ENCODE measurements at places on chromosomes 4 and X.

- DNase-seq: no peak
Measured at GRCh38 chr4:2829933-2830451, 13.7 kb upstream of the ADD1 start.

DNA sequence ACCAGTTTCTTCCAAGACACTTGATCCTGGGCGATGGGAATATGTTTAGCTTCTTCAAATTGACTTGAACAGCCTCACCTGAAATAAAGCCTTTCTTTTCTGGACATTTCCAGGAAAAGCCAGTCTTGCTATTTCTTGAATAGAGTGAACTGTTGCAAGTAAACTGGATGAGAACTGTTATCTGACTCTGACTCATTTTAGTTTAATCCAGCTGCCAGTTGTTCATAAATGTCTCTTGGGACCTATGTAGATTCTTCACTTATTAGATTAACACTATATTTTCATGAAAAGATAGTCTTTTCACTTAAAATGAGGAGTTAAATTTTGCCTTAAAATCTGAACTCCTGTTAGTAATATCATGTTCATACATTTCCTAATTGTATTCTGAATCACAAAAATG is 615.4 kb upstream of the GALNT7 start:
- no peak for DNase-seq

DNA sequence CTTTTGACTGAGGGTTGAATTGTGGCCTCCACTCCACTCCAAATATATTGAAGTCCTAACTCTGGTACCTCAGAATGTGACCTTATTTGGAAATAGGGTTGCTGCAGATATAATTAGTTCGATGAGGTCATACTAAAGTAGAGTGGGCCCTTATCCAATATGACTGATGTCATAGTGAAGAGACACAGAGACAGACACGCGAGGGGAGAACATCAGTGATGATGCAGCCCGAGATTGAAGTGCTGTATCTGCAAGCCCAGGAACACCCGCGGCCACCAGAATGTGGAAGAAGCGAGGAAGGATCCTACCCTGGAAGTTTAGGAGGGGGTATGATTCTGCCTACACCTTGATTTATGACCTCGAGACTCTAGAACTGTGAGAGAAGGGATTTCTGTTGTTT is 279.0 kb downstream of the ANKRD50 start:
- no peak for DNase-seq

- no peak for DNase-seq
Measured at GRCh38 chrX:138890491-138890890, 179.0 kb upstream of the FGF13 start.

GRCh38 chrX:49930039-49930438 is 7.6 kb downstream of the CLCN5 start:
- no peak for DNase-seq

- DNase-seq: no peak
Measured at GRCh38 chrX:55787063-55787462, 69.5 kb downstream of the RRAGB start.

- DNase-seq: peak; percentile 96
Measured at GRCh38 chr4:189940178-189941004, at the start of gene FRG1. Gene FRG1 (plus strand): TSS chr4:189940872. CDS start chr4:189941010, 138 bp downstream.

DNA sequence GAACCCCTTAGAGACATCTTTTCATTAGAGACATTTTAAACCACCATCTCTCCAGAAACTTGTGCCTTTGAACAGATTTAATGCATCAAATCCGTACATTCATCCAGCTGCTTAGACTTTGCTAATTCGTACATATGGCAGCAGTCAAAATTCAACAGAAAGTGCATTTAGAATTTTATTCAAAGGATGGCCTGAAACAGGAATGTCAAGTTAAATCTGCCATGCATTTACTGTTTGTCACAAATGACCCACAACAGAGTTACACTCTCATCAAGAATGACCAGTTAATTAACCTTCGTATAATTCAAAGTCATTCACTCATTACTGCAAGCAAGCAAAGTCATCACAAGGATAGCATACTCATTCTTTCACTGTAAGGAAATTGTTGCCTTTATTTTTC is 284.3 kb downstream of the SLC7A11 start:
- no peak for DNase-seq

- no peak for DNase-seq
Measured at GRCh38 chr4:10075953-10076391, 40.6 kb downstream of the WDR1 start.

GRCh38 chr4:124322234-124323065 is 390.1 kb downstream of the ANKRD50 start:
- DNase-seq: no peak

GRCh38 chr4:140497747-140498636 is at the start of gene MGAT4D:
Gene MGAT4D (minus strand): TSS chr4:140498293. CDS start chr4:140498222, 71 bp downstream.
- DNase-seq: no peak

GRCh38 chr4:110636680-110637407 is 14.0 kb upstream of the PITX2 start:
- DNase-seq: no peak

DNA sequence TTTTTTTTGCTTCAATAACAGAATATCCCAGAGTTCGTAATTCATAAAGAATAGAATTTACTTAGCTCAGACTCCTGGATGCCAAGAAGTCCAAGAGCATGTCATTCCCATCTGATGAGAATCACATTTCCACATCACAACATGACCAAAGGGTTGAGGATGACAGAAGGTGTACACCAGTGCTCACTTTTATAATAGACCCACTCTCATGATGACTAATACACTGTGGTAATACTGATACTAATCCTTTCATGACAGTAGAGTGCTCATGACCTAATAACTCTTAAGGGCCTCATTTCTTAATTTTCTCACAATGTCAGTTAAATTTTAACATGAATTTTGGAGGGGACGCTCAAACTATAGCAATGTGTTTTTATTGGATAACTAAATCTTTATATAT is 69.2 kb downstream of the ZNF732 start:
- no peak for DNase-seq

- no peak for DNase-seq
Measured at GRCh38 chr4:1300466-1301455, 11.1 kb downstream of the MAEA start.

- DNase-seq: no peak
Measured at GRCh38 chr4:122978109-122978508, 55.7 kb upstream of the NUDT6 start.

- DNase-seq: no peak
Measured at GRCh38 chr4:10204401-10205058, 87.9 kb upstream of the WDR1 start.

DNA sequence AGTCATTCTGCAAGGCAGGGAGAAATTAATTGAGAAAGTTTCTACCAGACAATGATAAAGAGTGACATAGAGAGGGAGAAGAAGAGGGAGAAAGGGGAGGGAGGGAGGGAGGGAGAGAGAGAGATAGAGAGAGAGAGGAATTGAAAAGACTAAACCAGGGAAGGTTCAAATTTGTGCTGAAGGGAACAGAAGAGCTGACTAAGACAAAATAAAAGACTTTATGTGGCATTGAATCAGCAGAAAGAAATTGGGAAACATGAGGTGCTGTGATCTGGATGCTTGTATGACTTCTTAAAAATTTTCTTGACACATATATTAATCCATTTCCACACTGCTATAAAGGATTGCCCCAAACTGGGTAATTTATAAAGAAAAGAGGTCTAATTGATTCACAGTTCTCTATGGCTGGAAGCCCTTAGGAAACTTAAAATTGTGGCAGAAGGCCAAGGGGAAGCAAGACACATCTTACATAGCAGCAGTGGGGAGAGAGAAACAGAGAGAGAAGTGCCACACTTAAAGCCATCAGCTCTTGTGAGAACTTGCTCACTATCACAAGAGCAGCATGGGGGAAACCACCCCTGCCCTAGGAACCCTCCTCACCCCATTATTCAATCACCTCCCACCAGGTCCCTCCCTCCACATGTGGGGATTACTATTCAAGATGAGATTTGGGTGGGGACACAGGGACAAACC is 13.5 kb upstream of the CXCL6 start:
- no peak for DNase-seq

DNA sequence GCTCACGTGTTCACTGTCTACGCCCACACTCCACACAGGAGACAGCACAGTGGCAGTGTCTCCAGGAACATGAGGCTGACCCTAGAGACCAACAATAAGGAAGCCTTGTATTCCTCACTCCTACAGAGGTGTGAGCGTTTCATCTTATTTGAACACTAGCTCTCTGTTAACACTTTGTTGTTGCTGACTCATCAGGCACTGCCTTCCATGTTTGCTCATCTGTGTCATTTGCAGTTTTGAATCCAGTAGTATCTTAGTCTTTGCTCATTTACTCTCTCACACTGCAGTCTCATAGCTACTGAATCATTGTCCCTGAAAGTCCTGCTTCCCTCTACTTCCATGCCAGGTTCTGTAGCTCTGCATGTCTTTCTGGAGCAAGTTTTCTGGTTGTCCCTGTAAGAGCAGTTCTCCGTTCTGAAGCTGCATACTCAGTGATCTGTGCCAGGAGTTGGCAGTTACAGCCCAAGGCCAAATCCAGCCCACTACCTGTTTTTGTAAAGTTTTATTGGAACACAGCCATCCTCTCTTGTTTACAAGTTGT is 80.3 kb upstream of the DCLK2 start:
- DNase-seq: no peak

- no peak for DNase-seq
Measured at GRCh38 chr4:40388239-40388638, 53.1 kb downstream of the CHRNA9 start.

GRCh38 chr4:111744847-111745246 is 400.4 kb upstream of the FAM241A start:
- no peak for DNase-seq

GRCh38 chrX:49237060-49237459 is 1.8 kb downstream of the CCDC22 start:
- DNase-seq: no peak

GRCh38 chrX:34612036-34612435 is 45.0 kb downstream of the TMEM47 start:
- DNase-seq: no peak

GRCh38 chrX:104430742-104431119 is 135.3 kb upstream of the IL1RAPL2 start:
- no peak for DNase-seq

DNA sequence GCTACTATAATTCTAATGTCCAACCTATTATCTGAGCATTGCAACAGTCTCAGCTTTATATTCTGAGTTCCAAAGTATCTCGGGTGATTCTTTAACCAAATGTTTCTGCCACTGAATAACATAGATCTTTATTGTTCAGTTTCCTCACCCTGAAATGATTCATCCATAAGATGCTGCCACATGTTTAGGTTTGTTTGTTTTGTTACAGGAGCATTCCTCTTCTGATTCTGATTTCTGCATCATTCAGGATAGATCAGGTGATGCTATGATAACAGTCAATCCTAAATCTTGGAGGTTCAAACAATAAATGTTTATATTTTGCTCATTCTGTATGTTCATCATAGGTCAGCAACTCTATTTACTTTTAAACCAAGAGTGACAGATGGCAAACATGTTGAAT is 927.6 kb downstream of the PCDH7 start:
- no peak for DNase-seq
